ENCODE measurements at places on chromosomes 12 and 14.

- DNase-seq, result peak; percentile 63
These were observed 2.8 kb downstream of the ADAM21 start for GRCh38 chr14:70454731-70455130.

DNA sequence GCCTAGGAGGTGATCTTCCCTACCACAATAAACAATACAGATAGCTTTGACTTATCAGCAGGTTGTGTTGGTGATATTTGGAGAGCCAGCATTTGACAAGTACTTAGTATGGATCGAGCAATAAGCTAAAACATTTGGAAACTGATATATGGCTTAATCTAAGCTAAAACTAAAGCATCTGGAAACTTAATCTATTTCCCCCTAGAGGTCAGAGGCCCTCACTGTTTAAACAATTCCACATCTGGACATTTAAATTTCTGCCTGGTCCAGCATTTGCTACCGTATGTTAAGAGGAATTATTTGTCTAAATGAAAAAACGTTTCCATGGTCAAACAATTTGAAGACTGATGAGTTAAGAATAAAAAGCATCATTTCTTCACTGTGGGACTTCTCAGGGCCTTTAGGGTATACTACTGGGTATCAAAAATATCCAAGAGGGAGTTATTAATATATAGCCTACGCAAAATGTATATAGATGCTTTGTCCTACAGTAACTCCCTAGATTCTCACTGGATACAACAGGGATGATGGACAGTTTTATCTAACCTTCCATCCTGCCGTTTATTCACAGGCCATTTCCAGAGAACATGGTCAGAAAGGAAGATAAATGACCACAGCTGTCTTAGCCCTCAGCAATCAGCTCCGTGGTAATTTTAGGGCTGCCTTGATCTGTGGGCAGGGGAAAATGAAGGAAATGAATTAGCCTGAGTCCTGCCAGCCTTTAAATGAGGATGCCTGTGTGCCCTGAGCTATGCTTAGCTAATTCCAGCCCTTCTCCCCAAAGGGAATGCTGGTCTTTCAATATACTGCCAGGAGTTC lies 135.4 kb upstream of the NUDT4 start:
- peak; percentile 47 for DNase-seq

- no peak for DNase-seq
These were observed 273.1 kb downstream of the ZFP36L1 start for GRCh38 chr14:68519671-68520187.

DNA sequence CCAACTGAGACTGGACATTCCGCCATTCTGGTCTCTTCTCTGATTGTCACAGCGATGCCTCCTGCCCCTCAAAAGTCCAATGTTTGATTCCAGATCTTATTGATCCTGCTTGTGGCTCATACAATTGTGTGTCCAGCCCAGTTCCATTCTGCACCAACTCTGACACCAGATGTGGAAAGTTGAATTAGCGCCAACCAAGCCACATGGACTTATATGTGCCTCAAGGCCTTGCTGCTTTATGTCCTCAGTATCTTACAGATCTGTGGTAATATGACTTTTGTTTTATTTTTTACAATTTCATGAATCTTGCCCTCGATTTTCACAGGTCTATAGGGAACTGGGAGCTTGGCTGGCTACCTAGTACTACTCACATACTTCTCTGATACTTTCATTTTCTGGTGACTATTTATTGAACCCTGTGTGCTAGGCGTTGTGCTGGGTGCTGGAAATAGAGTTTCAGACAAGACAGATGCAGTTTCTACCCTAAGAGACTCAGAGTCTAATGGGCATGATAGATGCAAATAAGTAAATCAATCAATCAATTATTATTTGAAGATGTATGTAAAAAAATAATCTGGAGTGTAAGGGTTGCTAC lies 472.0 kb downstream of the TMTC2 start:
- DNase-seq, result no peak

DNA sequence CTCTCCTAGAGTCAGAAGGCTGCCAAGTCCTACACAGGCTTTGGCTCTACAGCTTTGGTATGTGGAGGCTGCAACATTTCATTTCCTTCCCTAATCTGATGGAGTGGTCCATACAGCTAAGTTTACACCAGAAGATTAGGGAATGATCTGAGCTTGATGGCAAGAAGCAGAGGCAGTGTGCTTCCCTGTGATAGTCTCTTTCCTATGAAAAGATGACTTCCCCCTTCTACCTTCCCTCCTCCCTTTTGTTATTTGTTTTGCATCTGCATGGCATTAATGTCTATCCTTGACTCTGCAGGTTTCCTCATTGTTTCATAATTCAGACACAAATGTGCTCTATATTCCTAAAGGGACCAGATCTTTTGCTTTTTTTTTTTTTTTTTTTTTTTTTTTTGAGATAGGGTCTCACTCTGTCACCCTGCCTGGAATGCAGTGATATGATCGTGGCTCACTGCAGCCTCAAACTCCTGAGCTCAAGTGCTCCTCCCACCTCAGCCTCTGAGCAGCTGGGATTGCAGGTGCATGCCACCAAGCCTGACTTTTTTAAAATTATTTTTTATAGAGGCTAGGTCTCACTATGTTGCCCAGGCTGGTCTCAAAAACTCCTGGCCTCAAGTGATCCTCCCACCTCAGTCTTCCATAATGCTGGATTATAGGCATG lies 76.3 kb downstream of the GRIP1 start:
- DNase-seq, result no peak

- DNase-seq, result no peak
These were observed 68.2 kb upstream of the CLMN start for GRCh38 chr14:95387826-95388445.

GRCh38 chr12:49261721-49262120 lies 3.2 kb upstream of the TUBA1C start:
- no peak for DNase-seq

Data from OCI-M1 (cell line).